ENCODE measurements at places on chromosomes 13 and 19. TPM values are rescaled to one million over a fixed set of nuclear protein-coding genes. Genes with fewer than 3 reads are reported as not detected.

- no peak overlapping the region for H3K27ac ChIP-seq
- H3K27me3 ChIP-seq, result no peaks in the 10 kb centered on the region
- H3K36me3 ChIP-seq, result no peaks in the 10 kb centered on the region
- no peaks in the 10 kb centered on the region for H3K4me1 ChIP-seq
Measured at GRCh38 chr13:112657850-112658445, 31.9 kb upstream of the ATP11A start.

- no peak for DNase-seq
- H3K36me3 ChIP-seq, result no peaks in the 10 kb centered on the region
- H3K4me1 ChIP-seq, result no peaks in the 10 kb centered on the region
- H3K27me3 ChIP-seq, result no peaks in the 10 kb centered on the region
- H3K4me3 ChIP-seq, result no peak overlapping the region
Measured at GRCh38 chr13:66503890-66504289, 726.2 kb downstream of the PCDH9 start.

DNA sequence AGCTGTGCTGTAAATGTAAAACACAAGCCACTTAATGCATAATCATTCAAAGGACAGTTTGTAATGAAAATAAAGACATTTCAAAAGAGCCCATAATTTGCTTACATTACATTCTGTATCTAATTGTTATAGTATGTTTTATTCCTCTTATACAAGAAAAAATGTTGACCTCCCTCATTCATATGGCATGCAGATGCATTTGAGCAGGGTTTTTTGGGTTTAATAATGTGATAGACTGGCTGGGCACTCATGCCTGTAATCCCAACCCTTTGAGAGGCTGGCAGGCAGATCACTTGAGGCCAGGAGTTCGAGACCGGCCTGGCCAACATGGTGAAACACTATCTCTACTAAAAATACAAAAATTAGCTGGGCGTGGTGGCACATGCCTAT lies 11.6 kb upstream of the ARL11 start:
- no peak for DNase-seq
- no peaks in the 10 kb centered on the region for H3K4me1 ChIP-seq
- H3K27me3 ChIP-seq, result no peaks in the 10 kb centered on the region
- no peak overlapping the region for H3K27ac ChIP-seq
- H3K4me3 ChIP-seq, result no peak overlapping the region
- H3K36me3 ChIP-seq, result no peaks in the 10 kb centered on the region

DNA sequence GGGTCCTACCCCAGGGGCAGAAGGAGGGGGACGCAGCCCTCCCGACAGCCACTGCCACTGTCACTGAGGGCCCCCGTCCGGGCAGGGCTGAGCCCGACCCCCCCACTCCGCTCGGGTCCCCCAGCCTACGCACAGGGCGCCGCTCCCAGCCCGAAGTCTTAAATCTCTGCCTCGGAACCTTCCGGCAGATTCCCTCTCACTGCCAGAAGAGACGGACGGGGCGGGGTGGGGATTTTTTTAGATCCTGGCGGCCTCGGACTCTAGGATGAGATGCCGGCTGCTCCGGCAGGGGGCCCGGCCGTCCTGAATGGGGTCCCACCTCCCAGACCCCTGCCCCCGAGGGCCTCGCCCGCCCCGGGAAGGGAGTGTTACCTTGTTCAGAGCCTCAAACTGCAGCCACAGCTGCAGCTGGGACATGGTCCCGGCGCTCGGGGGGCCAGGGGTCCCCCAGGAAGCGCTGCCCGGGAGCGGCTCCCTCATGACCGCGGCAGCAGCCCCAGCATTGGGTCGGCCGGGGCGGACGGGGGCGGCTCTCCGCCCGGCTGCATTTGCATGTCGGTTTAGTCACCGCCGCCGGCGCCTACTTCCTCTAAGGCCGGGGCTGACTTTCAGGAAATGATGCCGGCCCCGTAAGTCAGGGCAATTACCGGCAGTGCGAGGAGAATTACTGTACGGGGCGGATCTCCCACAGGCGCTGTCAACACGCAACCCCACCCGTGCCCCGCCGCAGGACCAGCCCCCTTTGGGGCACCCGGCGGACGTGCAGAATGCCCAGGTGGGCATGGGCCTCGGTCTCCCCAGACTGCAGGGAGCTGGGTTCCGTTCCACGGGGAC lies 28.1 kb downstream of the GPX4 start:
- peak overlapping the region; percentile 81 for H3K27ac ChIP-seq
- peaks cover 20% of the 10 kb centered on the region for H3K36me3 ChIP-seq
- H3K4me3 ChIP-seq, result peak overlapping the region; percentile 67
- H3K4me1 ChIP-seq, result peaks cover 40% of the 10 kb centered on the region
- peak; percentile 85 for DNase-seq

GRCh38 chr13:31853643-31854326 lies 114.5 kb downstream of the RXFP2 start:
- no peaks in the 10 kb centered on the region for H3K4me1 ChIP-seq
- no peak overlapping the region for H3K4me3 ChIP-seq
- H3K36me3 ChIP-seq, result no peaks in the 10 kb centered on the region

- peak; percentile 80 for DNase-seq
- H3K27ac ChIP-seq, result peak overlapping the region; percentile 31
- no peaks in the 10 kb centered on the region for H3K27me3 ChIP-seq
- peaks cover 31% of the 10 kb centered on the region for H3K4me1 ChIP-seq
Measured at GRCh38 chr19:14556662-14557188, 15.1 kb downstream of the NDUFB7 start.

DNA sequence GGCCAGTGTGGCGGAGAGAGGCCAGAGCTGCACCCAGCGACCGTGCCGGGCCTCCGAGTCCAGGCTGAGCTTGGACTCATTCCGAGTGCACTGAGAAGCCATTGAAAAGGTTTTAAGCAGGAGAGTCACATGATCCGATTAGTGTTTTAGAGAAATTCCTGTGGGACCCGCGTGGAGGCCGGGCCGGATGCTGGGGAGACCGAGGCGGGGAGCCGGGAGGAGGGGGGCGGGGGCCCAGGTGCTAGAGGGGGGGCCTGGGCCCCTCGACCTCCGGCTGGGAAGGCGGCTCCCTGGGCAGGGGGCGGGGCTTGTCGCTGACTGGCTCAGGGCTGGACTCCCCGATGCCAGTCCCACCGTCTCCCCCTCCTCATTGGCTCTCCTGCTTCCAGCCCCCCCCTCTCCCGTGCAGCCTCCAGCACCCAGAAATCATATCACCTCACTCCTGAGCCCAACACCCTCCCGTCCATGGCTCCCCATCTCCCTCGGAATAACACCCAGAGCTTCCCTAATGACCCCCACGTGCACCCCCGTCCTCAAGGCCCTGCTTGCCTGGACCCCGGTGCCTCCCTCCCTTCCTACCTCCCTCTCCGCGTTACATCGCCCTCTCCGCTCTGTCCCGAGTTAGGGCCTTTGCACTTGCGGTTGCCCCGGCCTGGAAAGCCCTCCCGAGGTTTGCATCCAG lies 5.2 kb upstream of the ZNF579 start:
- DNase-seq, result peak; percentile 78
- H3K27me3 ChIP-seq, result no peaks in the 10 kb centered on the region
- peaks cover 27% of the 10 kb centered on the region for H3K4me1 ChIP-seq
- peak overlapping the region; percentile 51 for H3K4me3 ChIP-seq
- no peaks in the 10 kb centered on the region for H3K36me3 ChIP-seq
- H3K27ac ChIP-seq, result peak overlapping the region; percentile 76

DNA sequence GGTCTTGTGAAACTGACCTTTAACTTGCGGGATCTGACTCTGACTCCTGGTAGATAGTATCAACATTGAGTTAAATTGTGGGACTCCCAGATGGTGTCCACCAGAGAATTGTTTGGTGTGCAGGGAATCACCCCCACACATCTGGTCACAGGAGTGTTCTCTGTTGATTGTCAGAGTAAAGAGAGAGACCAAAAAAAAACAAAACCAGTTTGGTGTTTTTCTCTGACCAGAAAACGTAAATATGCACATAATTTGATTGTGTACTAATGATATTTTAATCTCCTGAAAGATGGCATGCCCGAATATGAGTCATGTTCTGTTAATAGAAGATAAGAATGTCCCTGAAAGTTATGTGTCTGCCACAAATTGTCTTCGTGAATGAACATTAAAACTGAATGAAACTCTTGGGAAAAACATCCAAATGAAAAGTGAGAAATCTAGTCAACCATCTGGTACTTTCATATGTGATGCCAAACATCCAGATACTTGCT lies 118.5 kb upstream of the GPC6 start:
- H3K27ac ChIP-seq, result no peak overlapping the region
- no peak overlapping the region for H3K4me3 ChIP-seq
- H3K4me1 ChIP-seq, result no peaks in the 10 kb centered on the region
- DNase-seq, result no peak
- no peaks in the 10 kb centered on the region for H3K27me3 ChIP-seq

DNA sequence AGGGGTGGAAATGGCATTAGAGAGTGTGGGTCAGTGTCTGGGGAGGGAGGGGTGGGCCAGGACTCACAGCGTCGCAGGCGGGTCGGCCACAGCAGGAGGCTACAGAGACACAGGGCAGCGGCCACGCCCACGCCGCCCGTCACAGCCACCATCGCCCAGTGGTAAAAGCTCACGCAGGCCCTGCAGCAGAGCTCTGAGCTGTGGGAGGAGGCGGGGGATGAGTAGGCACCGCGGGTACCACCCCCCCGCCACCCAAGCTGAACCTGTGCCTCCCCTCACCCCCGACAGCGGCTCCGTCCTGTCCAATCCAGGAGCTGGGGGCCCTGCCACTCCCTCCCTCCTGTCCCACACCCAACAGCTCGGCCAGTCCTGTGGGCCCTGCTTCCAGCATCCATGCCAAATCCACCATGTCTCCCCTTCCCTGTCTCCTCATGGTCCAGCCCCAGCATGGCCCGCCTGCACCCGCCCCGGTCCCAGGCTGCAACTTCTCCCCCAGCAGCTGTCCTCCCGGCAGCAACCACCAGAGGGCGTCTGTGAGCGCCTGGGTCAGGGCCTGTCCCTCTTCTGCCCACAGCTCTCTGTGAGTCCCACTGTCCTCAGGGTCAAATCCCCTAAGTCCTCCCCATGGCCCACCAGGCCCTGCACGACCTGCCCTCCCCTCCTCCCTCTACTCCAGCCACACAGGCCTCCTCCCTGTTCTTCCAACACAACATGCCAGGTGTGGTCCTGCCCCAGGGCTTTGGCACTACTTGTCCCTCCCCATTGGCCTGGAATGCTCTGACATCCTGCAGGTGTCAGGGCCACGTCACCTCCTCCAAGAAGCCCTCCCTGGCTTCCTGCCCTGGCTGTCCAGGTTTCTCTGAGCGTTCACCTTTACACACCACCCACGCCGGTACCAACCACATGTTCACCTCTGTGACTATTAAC lies 6.0 kb downstream of the TEKTIP1 start:
- no peaks in the 10 kb centered on the region for H3K27me3 ChIP-seq
- H3K4me1 ChIP-seq, result no peaks in the 10 kb centered on the region
- peaks cover 11% of the 10 kb centered on the region for H3K36me3 ChIP-seq
- no peak overlapping the region for H3K4me3 ChIP-seq
- no peak overlapping the region for H3K27ac ChIP-seq
- peak; percentile 26 for DNase-seq

DNA sequence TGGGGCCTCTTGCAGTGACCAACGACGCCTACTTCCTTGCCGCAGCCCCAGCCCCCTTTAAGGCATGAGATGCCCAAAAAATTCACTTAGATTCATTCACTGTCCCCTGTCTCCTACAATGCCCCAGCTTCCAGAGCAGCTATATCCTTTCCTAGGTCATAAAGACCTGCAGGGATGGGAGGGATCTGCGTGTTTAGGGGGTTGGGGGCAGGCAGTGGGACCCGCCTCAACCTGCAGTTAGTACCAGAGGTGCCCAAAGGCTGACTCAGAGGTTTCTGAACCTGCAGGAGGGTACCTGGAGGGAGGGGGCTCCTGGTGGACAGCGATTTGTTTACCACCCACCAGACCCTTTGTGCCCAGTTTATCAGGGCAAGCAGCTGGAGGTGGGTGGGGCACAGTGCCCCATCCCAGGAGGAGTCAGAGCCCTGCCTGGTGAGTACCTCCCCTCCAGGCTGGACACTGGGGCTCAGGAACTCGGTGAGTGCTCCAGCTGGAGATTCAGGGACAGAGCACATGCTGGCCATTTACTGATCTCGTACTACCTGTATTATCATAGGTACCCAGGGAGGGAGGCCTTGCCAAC lies 10.1 kb downstream of the RPS28 start:
- no peaks in the 10 kb centered on the region for H3K4me1 ChIP-seq
- no peak for DNase-seq
- H3K4me3 ChIP-seq, result no peak overlapping the region
- peaks cover 55% of the 10 kb centered on the region for H3K27me3 ChIP-seq
- no peak overlapping the region for H3K27ac ChIP-seq

DNA sequence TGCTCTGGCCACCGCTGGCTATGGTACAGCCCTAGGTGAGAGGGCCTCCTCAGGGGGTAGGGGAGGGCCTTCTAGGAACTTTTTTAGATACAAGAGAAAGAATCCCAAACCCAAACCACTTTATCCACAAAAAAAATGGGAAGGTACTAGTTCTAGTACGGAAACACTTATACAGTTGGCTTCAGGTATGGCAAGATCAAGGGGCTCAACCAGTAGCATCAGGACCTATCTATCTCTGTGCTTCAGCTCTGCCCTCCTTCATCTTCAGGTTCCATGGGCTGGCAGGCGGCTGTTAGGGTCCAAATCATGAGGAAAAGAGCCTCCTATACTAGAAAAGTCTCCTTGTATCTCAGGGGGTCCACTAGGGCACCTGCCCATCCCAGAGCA lies 1.8 kb downstream of the MRI1 start:
- peaks cover 48% of the 10 kb centered on the region for H3K36me3 ChIP-seq
- no peak for DNase-seq
- no peak overlapping the region for H3K27ac ChIP-seq
- peaks cover 12% of the 10 kb centered on the region for H3K4me1 ChIP-seq
- no peaks in the 10 kb centered on the region for H3K27me3 ChIP-seq

PLIN4 gene
- polyA plus RNA-seq, result 1.8 TPM

LNX2 gene
- polyA plus RNA-seq, result 25.3 TPM

ZNF610 gene
- polyA plus RNA-seq, result 6.4 TPM

SLC17A7 gene
- polyA plus RNA-seq, result 0.19 TPM

AMH gene
- 4.6 TPM for polyA plus RNA-seq

Data from large intestine (tissue), 12 donors.